ENCODE measurements at places on chromosomes 7 and 10.

DNA sequence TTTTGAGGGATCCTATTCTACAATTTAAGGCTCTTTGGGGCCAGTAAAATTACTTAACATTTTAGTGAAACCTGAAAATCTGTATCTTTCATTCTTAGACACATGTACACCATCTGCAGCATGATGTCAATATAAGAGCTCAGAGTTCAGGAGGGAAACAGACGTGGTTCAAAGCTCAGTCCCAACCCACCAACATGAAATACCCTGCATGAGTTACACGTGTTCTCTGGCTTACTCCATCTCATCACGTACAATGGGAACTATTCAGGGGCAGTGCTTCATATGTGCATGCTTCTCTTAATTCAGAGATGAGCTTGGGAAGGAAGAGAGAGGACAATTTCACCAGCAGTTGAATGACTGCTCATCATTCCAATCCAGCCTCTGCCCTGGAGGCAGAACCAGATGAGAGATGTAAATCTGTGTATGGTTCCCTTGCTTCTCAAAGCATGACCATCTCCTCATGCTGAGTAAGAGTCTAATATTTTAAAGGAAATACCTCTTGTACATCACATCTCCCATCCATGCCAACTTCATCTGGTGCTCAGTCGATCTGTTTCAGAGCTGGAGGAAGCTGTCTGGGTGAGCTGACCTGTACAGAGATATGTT lies 29.0 kb upstream of the ADAM12 start:
- DNase-seq: no peak

GRCh38 chr10:90227217-90227656 lies 525.8 kb downstream of the KIF20B start:
- DNase-seq: no peak

- no peak for DNase-seq
These were observed 94.9 kb downstream of the NPSR1 start for GRCh38 chr7:34752929-34753328.

DNA sequence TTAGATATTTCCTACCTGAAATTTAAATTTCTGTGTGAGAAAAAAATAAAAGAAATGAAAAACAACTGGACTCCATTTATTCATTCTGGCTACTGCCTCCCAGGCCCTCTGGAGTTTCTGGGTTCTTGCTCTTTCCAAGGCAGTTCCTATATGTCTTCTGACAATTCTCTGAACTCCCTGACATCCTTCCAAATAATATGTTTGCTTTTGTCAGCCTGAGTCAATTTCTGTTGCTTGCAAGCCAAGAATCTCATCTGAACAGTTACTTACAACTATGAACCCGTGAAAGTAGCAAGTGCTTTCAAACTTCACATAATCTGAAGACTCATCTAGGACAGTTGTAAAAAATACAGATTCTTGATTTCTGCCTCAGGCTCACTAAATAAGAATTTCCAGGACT lies 216.7 kb upstream of the NPVF start:
- no peak for DNase-seq

- peak; percentile 39 for DNase-seq
These were observed 718 bp upstream of the UMAD1 start for GRCh38 chr7:7639847-7640220.

- DNase-seq: no peak
These were observed 153.7 kb downstream of the DNAJB6 start for GRCh38 chr7:157490465-157490912.

GRCh38 chr10:116049158-116049973 lies 223.6 kb downstream of the GFRA1 start:
- DNase-seq: no peak

GRCh38 chr10:25493122-25493893 lies 318.5 kb downstream of the GPR158 start:
- no peak for DNase-seq

DNA sequence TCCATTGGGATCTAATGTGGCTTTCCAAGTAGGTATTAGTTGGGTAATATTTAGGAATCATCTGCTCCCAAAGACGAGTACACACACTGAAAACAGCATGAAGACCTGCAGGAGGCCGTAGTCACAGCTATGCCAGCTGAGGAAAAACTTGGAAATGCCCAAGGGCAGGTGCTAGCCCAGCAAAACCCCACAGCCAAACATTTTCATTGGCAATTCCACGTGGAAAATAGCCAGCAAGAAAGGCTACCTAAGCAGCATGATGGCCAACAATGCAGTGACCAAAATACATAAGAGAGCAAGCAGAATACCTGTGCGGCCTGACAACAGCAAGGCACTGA lies 32.7 kb downstream of the DOCK4 start:
- DNase-seq: no peak

- no peak for DNase-seq
These were observed 99.8 kb downstream of the HBP1 start for GRCh38 chr7:107268594-107268993.

All from hippocampal formation (tissue), 2 donors.